ENCODE measurements at places on chromosomes 3 and 15. TPM values are rescaled to one million over a fixed set of nuclear protein-coding genes. Genes with fewer than 3 reads are reported as not detected.

Gene GUCA1C
- not detected for total RNA-seq

Gene PIF1
- total RNA-seq, result 7.4 TPM

DNA sequence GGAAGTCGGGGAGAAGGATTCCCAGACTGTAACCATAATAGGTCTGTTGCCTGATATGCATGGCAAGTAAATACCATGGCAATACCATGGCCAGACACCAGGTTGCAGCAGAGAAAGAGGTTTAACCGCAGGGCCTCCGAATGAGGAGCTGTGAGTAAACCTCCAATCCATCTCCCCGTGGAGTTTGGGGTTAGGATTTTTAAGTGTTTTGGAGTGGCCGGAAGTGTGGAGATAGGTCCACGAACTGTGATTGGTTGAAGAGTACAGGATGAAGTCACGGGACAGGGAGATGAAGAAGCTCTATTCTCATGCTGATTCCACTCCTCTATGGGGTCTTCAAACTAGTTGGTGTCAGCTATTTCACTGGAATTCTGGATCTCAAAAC is 127.9 kb downstream of the ST8SIA2 start:
- peak; percentile 74 for DNase-seq

DNA sequence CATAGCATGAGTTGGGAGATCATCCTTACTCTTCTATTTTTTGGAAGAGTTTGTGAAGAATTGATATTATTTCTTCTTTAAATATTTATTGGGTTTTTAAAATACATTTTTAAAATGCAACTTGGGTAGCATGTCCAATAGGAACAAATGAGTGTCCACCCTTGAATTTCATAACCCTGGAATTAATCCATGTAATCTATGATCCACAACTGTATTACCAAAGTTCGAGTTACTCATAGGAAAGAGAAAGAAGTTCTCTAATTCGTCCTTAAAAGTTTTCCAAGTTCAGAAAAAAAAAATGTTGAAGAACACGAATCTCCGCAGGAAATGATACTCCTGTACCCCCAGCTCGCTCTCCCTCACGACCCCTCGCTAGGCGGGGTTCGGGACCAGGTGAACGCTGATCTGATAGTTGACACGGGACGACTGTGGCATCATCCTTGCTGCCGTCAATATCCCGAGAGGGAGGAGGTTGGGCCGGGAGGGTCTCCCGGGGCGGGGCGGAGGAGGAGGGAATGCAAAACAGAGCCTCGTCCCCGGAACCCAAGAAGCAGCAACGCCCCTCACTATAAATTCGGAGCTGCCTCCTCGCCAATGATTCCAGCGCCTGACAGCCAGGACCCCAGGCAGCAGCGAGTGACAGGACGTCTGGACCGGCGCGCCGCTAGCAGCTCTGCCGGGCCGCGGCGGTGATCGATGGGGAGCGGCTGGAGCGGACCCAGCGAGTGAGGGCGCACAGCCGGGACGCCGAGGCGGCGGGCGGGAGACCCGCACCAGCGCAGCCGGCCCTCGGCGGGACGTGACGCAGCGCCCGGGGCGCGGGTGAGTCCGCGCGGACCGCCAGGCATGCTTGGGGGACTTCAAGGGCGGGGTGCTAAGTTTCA is at the start of gene AGTR1:
Gene AGTR1 (plus strand): TSS at position 598 of the 884 bp plus-strand sequence. CDS start 43,133 bp downstream, outside the sequence.
- peak; percentile 67 for DNase-seq

GRCh38 chr15:101530224-101530958 is 40.9 kb upstream of the PCSK6 start:
- no peak for DNase-seq

GRCh38 chr15:78991476-78991875 is 46.6 kb upstream of the CTSH start:
- no peak for DNase-seq

GRCh38 chr3:108099244-108099643 is 8.4 kb upstream of the CD47 start:
- DNase-seq, result no peak
